ENCODE measurements at places on chromosomes 1 and 21. TPM values are rescaled to one million over a fixed set of nuclear protein-coding genes. Genes with fewer than 3 reads are reported as not detected.

GRCh38 chr1:40162753-40163441, 1.7 kb downstream of the RLF start:
- no peak for DNase-seq

- DNase-seq, result no peak
These were observed 120.0 kb downstream of the PGBD5 start for GRCh38 chr1:230306169-230306568.

GRCh38 chr1:9705337-9706093, 54.0 kb downstream of the PIK3CD start:
- no peak for DNase-seq

DNA sequence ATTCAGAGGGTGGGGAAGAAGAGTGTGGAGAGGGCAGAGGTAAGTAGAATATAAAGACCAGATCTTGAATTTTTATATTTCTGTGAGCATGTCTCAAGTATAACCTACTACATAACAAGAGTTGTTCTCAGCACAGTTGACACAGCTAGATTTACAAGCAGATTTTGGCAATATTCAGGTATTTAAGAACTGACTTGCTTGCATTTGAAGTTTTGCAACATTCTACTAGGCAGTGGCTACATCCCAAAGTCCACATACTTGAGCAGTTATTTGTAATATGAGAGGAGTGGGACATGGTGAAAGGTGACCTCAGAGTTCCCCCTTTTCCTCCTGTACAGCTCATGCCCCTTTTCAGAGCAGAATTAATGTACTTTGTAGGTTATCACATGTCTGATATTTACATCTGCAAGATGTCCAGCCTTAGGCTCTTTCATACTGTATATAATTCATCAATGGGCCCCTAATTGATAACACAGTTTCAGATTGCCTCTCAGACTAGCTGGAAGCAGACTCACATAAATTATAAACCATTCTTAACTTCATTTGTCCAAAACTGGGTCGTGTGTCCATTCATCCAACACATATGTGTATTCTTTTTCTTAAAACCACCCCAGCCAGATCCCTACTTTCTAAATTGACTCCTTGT, 136.7 kb upstream of the RAVER2 start:
- DNase-seq, result no peak

- no peak for DNase-seq
These were observed 324.9 kb upstream of the ST6GALNAC5 start for GRCh38 chr1:76542359-76542758.

The PLPPR5 gene
- 2.2 TPM for total RNA-seq

The C1QC gene
- total RNA-seq, result 0.21 TPM

The HFM1 gene
- total RNA-seq, result 3.4 TPM

The SFT2D2 gene
- 28.1 TPM for total RNA-seq

The NRAS gene
- 63.4 TPM for total RNA-seq

The PCSK9 gene
- total RNA-seq, result 47.9 TPM

The PM20D1 gene
- 0.23 TPM for total RNA-seq
